ENCODE measurements at places on chromosomes 6 and 20. TPM values are rescaled to one million over a fixed set of nuclear protein-coding genes. Genes with fewer than 3 reads are reported as not detected.

Gene HLA-DRB5
- not detected for total RNA-seq

Gene DUSP15
- total RNA-seq = 1.1 TPM

Gene BHLHE23
- not detected for total RNA-seq

Gene CTAGE9
- total RNA-seq = not detected

Gene ATRN
- total RNA-seq = 22.7 TPM

Gene GNAS-AS1
- total RNA-seq = not detected

Gene ECT2L
- total RNA-seq = not detected

Gene CPXM1
- not detected for total RNA-seq

Gene LAMA2
- total RNA-seq = 0.42 TPM

Gene GABRR1
- not detected for total RNA-seq

Gene PRPH2
- not detected for total RNA-seq

Gene PACRG
- total RNA-seq = not detected

Gene OOEP
- not detected for total RNA-seq
